Stimulated activated CD4-positive, alpha-beta T cell treated with anti-CD3 and anti-CD28 coated beads, Interleukin-1b, Interleukin-23, amount 100 ng/mL, for 48 hours (primary cell): ENCODE measurements at places on chromosomes 6 and 20.

GRCh38 chr6:36912030-36912454 is 26.3 kb downstream of the C6orf89 start:
- peak; percentile 46 for DNase-seq

GRCh38 chr6:157637516-157637915 is 185.5 kb upstream of the SNX9 start:
- DNase-seq: no peak

- DNase-seq: no peak
These were observed 1100.6 kb upstream of the CITED2 start for GRCh38 chr6:140475086-140475485.

DNA sequence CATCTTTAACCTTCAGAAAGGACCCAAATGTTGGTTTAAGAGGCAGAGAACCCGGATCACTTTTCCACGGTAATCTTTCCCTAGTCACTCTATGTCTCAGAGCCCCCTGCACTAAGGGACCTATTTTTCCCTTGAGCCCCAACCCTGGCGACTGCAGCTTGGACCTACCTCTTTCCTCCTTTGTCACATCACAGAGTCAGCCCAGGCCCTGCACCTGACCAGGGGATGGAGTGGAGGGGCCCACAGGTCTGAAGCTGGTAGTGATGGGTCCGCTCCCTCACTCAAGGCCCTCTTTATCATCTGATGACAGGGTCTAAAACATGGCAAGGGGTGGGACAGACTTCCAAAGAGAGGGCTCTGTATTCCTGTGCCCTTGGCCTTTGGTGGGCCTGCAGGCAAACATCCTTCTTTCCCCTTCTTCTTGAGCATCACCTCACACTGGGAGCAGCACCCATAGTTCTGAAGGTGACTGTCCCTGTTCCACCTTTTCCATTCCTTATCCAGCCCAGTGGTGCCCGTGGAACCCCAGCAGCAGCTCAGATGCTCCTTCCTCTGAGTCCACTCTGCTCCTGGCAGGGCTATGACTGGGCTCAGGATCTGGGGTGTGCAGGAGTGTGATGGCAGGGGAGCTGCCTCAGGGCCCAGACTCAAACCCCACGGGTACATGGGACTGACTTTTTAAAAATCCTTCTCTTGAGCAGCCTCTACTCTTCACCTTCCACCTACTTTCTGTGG is 6.3 kb downstream of the RAET1L start:
- no peak for DNase-seq

DNA sequence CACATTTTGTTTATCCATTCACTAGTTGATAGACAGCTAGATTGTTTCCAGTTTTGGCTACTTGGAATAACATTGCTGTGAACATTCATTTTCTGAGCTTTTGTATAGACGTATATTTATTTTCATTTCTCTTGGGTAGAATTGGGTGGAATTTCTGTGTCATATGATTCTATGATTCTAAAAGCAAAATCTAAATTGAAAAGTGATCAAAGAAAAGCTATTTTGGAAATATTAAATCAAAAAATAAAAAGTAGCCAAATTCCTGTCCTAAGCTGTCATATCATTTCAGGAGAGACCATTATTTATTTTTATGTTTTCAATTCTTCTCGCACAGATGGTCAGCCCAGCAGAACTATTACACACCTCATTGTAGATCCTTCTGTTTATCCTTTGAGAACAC is 229.2 kb downstream of the COL12A1 start:
- DNase-seq: no peak
